Sigmoid colon (tissue), 7 donors: ENCODE measurements at places on chromosomes 1 and 21. TPM values are rescaled to one million over a fixed set of nuclear protein-coding genes. Genes with fewer than 3 reads are reported as not detected.

DNA sequence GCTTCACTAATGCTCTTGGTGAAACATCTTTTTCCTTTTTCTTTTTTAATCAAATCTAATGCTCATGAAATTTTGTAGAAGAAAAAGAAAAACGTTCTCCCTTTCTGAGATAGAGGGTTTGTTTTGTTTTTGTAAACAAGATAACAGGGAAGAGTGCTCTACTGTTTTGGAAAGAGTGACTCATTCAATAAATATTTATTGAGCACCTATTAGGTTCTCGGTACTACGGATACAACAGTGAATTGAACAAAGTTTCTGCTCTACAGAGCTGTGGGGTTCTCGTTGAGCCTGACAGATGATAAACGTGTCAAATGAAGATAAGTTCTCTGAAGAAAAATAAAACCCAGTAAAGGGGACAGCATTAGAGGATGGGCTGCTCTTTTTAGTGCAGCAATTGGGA, 7.0 kb downstream of the PGM1 start:
- no peak for DNase-seq

DNA sequence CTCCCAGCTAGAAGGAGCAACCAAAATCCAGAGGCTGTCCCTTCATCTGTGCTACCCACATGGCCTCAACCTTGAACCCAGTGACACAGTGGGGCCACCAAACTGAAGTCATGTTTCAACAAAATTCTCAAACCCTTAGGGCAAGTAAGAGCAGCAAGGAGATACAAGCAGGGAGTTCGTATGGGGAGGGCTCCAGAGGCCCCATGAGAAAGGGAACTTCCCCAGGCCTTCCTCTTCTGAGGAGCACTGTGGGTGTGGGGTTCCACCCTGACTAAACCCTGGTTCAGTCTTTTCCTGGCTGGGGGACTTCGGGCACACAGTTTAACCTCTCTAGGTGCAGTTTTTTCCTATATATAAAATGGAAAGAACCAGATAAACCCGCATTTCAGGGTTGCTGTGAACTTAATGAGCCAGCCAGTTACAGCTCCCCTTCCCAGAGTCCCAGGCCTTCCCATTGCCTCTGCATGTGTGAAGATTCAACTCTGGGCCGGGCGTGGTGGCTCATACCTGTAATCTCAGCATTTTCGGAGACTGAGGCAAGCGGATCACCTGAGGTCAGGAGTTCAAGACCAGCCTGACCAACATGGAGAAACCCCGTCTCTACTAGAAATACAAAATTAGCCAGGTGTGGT, 8.0 kb upstream of the THEMIS2 start:
- no peak for DNase-seq

DNA sequence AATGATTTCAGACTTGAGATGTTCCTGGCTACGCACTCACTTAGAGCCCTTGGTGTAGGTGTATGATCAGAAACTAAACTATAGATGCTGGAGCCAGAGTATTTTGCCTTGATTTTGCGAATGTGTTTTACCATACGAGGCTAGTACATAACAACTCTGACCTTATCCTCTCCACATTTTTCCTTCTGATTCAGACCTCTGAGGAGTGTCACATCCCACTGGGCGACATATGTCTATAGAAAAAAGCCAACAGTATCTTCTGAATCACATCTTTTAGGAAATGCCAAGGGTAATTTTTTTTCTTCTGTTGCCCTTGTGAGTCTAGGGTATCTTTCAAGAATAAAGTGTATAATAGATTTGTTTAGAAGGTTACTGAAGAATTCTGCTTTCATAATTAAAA, 49.6 kb downstream of the AK4 start:
- DNase-seq = no peak

- no peak for DNase-seq
Measured at GRCh38 chr21:44706706-44707581, 4.4 kb downstream of the TSPEAR start.

DNA sequence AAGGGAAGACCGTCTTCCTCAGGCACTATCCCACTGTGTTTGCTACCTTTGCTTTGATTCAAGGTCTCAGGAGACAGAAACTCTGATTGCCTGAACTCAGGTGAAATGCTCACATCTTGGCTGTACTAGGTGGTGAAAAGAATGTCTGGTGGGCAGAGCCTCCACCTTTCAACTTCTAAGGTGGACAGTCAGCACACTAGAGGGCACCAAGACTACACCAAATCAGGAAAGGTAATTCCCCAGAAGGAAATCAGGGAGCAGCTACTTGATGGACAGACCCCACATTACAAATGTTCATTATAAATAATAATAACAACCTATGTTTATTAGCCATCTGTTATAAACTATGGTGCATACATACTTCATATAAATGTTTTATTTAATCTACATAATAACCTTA, 220.9 kb downstream of the ATG4C start:
- no peak for DNase-seq

DNA sequence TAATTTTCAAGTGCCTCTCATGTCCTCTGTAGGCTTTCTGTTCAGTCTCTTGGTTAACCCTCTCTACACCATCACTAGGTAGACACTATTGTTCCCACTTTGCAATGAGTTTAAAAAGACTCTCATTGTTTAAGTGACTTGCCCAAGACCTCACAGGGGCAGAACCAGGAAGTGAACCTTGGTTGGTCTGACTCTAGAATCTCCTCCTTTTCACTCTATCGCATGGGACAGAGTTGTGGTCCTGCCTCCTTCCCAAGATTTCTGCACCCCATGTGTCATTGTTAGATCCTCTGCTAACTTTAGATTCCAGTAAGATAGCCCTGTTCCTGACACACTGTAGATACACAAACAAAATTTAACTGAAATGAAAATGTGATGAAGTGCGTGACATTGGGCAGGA, 481.7 kb upstream of the USP24 start:
- no peak for DNase-seq

CACNA1S gene
- not detected for total RNA-seq

DNA sequence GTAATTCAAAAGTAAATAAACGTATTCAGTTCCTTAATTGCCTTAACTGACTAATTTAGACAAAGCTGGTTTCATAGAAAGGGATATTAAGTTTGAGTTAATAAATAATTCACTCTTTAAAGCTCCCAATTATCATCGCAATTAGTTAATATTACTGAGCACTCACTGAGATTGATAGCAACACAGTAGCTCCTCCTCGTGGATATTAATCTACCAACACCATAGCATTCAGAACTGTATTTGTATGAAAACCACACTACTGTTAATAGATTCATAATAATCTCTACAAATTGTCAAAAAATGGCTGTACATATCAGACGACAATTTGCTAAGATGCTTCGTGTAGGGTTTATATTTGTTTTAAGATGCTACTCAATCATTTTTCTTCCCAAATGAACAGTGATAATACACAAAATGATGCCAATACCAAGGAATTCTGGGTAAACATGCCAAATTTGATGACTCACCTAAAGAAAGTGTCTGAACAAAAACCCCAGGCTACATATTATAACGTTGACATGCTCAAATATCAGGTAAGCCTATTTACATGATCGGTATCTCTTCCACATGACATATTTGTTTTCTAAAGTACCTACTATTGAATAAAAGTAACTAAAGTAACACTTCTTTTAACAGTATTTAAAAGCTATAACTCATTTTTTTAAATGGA, 18.8 kb upstream of the DYNLT5 start:
- DNase-seq = no peak

EXTL1 gene
- 1.1 TPM for total RNA-seq

DNA sequence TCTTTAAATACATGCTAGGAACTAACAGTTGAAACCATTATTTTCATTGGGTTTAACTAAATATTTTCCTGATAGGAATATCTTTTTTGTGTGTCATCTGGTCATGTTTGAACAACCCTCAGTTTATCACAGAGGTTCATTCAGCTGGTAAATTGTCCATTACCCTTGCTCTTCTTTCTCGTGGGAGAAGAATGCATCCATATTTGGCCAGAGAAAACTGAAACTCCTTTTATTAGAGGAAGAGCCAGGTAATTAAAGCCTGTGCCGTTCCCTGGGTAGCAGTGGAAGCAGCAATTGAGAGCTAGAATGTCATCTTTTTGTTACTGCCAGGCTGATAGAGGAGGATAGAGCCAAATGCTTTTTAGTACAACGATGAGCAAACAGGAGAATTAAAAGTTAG, 587.2 kb upstream of the ZRANB2 start:
- DNase-seq = no peak

GRCh38 chr1:84442256-84442655, 36.8 kb upstream of the RPF1 start:
- no peak for DNase-seq

- no peak for DNase-seq
Measured at GRCh38 chr1:13505020-13505419, 8.8 kb downstream of the LRRC38 start.

- no peak for DNase-seq
Measured at GRCh38 chr1:113615425-113615824, 143.9 kb downstream of the PHTF1 start.

DNA sequence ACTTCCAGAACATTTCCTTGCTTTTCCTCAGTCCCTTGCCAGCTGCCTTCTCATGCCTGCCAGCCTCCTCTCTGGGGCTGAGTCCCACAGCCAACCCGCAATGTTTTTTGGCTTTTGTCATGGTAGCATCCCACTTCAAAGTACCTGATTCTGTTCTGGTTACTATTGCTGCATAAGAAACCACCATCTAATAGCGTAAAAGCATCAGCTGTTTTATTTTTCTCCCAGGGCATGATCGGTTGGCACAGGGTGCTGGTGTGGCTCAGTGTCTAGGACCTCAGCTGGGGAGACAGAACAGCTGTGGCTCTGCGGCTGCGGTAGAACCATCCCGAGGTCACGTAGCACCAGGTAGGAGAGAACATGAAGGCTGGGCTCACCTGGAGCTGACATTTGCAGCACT, 8.9 kb upstream of the PRMT2 start:
- no peak for DNase-seq
